ENCODE measurements at places on chromosomes 1 and 21.

DNA sequence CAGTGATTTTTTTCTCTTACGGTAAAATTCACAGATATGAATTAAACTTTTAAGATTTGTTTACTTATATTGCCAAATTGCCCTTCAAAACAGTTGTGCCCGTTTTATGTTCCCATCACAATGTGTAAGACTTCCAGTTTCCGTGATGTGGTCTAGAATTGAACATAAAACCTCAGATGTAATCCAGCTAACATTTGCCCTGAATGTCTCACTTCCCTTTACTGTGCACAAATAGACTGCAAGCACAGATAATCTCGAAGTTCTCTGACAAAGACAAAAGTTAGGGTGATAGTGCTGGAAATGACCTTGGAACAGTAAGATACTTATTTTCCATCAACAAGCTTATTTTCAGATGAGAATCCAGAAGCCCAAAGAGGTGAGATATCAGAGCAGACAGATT, 177.5 kb downstream of the ZZZ3 start:
- DNase-seq = no peak

- DNase-seq = no peak
Observed at GRCh38 chr1:65882076-65882475, 89.4 kb downstream of the PDE4B start.

- DNase-seq = no peak
Observed at GRCh38 chr1:91725989-91726721, 159.8 kb downstream of the TGFBR3 start.

DNA sequence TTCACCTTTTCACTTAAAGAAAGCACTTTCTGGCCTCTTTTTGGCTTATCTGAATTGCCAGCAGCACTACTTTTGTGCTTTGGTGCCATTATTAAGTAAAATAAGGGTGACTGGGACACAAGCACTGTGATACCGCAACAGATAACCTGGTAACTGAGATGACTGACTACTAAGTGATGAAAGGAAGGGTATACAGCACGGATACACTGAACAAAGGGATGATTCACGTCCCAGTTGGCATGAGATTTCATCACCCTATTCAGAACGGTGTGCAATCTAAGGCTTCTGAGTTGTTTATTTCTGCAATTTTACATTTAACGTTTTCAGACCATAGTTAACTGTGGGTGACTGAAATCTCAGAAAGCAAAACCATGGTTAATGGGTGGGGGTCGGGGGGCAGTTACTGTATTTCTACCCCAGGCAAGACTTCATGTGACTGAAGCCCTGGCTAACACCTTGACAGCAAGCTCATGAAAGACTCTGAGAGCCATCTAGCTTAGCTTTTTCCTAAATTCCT, 102.8 kb downstream of the CLIC6 start:
- no peak for DNase-seq

DNA sequence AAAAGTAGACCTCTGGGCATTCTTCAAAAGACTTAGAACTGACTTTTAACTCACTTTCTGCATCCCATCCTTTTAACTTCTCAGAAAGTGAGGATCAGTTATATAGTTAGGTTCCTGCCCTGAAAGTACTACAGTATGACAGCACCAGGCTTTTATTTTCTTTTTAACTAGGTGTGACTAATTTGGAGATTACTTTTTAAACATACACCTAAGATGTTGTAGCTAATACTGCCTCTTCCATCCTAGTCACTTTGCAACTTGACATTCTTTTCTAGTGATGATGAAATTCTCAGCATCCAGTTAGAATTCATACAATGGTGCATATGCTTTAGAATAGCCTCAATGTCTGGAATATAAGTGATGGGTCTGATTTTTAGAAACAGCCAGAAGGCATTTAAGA, 24.6 kb downstream of the RUNX1 start:
- DNase-seq = no peak

GRCh38 chr1:205496661-205497060, 7.8 kb upstream of the CDK18 start:
- no peak for DNase-seq

- no peak for DNase-seq
Observed at GRCh38 chr21:22288885-22289499, 1290.8 kb downstream of the NCAM2 start.

GRCh38 chr1:106621853-106622252, 434.6 kb upstream of the PRMT6 start:
- DNase-seq = no peak

DNA sequence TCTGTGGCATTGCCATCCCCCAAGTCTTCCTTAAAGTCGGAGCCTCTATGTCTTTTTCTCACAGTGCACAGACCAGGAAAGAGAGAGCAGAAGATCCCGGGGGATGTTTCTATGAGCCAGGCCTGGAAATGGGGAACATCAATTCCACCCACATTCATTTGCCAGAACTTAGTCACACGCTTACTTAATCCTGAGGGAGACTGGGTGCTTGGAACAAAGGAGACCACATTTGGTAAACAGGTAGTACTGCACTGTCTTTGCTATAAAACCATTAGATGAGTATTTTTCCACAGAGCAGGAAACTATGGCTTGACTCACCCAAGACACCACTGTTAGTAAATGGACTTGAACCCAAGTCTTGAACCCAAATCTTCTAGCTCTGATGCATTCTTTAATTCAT, 60.7 kb upstream of the CTTNBP2NL start:
- DNase-seq = no peak

GRCh38 chr1:94898491-94899385, 28.2 kb downstream of the CNN3 start:
- no peak for DNase-seq

DNA sequence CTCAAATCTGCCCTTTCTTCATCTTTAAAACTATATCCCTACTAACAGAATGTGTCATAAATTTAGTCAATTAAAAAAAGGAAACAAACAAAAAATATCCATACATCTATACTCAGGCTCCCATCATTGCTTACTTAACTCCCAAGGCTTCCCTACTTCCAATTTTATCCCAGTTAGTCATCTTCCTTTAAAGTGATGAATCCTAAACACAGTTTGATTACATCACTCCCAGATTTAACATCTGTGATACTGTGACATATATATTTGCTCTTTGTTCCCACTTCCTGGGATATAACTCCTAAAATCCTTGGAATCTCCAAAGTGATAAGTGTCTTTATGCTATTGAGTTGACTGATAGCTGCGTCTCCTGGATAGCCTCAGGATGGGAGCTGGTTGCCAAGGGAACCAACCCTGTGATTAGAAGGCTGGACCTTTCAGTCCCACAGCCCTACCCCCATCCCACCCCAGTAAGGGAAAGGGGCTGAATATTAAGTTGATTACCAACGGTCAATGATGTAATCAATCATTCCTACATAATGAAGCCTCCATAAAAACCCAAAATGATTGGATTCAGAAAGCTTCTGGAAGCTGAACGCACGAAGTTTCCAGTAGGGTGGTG, 21.6 kb downstream of the GLMN start:
- DNase-seq = no peak

DNA sequence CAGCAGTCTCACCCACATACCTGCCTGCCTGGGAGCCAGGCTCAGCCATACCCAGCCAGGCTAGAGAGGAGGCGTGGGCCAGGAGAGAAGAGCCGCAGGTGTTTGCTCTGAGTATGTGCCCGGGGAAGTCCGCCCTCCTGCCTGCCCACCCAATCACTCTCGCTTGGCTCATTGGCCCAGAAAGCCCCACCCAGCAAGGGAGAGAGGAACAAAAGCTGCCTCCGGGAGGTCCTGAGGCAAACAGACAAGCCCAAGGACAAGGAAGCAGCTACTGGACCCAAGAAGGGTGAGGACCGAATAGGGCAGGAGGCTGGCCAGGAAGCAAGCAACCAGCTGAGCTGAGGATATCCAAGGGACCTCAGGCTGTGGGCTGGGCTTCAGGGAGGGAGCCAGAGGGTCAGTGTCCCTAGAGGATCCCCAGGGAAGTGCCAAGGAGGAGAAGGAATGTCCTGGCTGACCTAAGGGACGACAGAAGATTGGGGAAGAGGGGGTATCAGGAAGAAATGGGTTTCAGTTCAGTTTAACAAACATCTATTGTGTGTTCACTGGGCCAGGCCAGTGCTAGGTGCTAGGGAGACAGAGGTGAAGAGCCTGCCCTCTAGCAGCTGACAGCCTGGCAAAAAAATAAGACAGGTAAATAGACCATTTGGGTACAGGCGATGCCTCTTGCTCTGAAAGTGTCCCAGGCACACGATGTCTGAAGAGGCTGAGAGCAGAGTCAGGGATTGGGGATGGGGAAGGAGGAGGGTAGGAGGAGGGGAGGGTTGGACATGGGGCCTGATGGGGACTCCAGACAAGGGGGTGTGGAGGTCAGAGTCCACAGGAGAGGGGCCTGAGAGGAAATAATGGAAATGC, at the start of gene GJB4:
Gene GJB4, plus strand, starts transcription at position 238 of the 855 bp plus-strand sequence. CDS start 1,515 bp downstream, outside the sequence.
- DNase-seq = no peak

DNA sequence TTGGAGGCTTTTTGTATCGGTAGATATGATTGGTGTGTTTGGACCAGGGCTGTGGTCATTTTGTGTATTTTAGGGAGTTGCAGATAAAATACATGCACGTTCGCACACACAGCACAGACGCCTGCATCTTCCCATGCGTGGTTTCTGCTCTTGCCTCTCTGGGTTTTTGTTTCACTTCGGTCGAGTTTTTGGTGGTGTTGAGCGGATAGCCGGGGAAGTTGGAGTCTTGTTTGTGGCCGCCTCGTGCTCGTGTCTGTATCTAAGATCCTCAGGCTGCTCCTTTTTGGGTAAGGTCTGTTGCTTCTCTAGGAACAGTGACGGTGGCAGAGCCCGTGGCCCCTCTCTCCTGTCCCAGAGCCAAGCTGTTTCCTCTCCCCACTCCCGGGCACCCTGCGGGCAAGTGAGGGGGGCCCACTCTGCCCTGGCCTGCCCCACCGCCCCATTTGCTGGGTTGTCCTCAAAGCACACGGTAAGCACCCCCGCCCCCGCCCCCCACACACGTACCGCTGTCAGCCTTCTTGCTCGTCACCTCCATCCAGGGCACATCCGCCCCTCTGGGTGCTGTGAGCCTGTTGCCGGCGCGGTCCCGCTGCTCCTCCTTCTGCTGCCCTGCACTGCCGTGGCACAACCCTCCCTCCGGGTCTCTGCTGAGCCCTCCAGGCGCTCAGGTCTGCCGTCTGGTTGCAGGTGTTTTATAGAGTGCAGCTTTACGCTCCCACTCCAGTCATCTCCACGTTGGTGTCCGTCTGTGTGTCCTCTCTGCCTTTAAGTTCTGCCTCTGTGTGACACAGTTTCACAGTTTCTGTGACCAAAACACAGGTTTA, 51.9 kb downstream of the AGPAT3 start:
- DNase-seq = peak; percentile 64
